ENCODE measurements at places on chromosomes 11 and 22.

- no peak for DNase-seq
Measured at GRCh38 chr22:26065847-26066246, 103.4 kb upstream of the SEZ6L start.

GRCh38 chr22:29152045-29152953 is 53.4 kb upstream of the EMID1 start:
- DNase-seq = no peak

- no peak for DNase-seq
Measured at GRCh38 chr11:58796333-58796732, 48.2 kb downstream of the GLYATL2 start.

GRCh38 chr11:64679846-64680245 is 43.2 kb downstream of the NRXN2 start:
- no peak for DNase-seq

DNA sequence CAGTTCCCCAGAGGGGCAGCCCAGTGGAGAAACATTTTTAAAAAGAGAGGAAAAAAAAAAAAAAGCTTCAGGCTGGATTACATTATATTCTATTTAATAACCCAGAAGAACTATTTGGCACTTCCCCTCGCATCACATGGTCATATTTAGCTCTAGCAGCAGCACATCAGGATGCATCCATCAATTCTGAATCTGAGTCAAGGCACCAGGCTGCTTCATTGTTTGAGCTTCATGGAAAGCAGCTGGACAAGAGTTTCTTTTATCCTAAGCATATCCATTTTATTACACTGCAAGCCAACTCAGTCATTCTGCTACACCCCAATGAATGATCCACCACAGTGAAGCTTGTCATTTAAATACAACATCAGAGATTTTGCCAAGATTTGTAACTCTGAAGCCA is 10.0 kb downstream of the SPTY2D1 start:
- DNase-seq = no peak

DNA sequence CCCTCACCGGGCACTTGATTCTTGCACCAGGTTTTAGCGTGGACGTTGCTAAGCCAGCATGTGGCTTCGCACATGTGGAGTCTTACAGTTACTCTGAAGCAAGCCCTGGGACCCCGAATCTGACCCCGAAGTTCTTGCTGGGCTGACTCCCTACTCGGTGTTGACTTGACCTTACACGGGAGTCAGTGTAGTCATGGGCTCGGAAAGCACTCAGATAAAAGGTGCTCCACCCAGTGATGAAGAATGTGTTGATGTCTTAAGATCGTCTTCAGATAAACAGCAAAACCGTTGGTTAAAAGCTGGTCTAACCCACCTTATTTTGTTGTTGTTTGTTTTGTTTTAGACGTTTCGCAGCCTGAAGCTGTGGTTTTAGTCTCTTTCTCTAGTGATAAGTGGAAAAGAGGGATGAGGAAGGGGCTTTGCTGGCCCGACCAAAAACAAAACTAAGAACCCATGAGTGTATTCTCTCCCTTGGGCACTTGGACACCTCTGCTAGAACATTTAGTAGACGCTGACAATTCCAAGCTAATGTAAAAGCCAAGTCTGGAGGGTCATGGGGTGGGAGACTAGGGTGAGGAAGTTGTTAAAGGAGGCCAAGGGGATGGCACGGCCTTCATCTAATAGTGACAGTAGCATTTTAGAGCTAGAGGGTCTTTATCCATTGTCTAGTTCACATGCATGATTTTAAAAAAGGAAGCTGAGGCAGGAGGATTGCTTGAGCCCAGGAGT is 69.9 kb downstream of the BCR start:
- DNase-seq = peak; percentile 21

DNA sequence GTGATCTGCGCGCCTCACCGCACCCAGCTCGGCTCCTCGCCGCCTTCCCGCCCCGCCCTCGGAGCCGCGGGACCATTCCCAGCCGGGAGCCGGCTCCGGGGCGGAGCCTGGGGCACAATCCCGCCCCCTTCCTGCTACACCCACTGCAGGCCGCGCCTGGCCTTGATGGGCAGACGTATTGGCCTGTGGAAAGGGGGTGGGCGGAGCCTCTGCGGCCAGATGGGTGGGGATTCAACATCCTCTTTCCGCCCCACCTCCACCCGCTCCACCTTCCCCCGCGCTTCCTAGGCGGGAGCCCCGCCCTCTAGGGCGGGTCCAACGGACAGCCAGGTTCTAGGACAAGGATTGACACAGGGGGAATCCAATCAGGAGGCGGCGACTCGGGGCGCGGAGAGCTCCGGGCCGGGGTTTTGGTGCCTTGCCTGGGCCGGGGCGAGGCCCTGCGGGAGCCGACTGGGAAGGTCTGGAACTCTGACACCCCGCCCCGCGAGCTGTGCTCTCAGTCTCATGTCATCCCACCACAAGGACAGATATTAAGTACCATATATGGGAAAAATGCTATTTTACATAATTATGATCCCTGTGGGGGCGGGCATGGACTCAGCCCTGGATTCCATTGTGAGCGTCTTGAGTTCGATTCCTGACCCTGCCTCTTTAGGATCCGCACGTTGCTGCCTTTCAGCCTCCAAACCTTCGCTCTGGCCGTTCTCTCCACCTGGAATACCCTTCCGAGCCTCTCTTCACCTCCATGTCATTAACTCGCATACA is at the start of gene MYH9:
TSS of gene MYH9 (minus strand) at position 9 of the 768 bp plus-strand sequence. CDS start 38,731 bp downstream, outside the sequence.
- peak; percentile 100 for DNase-seq
